ENCODE measurements at places on chromosomes 16 and 17. TPM values are rescaled to one million over a fixed set of nuclear protein-coding genes. Genes with fewer than 3 reads are reported as not detected.

The KRTAP2-2 gene
- not detected for polyA plus RNA-seq

DNA sequence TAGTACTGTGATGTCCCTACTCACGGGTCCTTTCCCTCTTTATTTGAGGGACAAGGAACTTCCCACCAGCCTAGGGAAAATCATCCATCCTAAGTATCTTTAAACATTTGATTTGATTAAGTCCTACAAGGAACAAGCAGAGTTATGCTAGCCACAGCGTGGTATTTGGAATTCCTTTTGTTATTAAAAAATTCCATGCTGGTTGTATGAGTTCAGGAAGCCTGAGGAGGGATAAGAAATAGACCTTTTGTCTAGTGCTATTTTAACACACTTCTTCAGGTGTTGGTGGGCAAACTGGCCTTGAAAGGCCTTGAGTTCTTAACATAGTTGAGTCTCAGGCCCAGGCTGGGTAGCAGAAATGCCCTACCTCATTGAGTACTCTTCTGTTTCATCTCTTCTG lies 105.4 kb upstream of the TBX2 start:
- DNase-seq: no peak
- H3K4me1 ChIP-seq: no peaks in the 10 kb centered on the region
- H3K4me3 ChIP-seq: no peak overlapping the region

GRCh38 chr17:64938290-64938689 lies 19.0 kb upstream of the LRRC37A3 start:
- DNase-seq: no peak
- no peak overlapping the region for H3K27ac ChIP-seq
- peaks cover 7% of the 10 kb centered on the region for H3K4me1 ChIP-seq

The ST6GALNAC1 gene
- polyA plus RNA-seq: not detected

GRCh38 chr16:87541147-87541871 lies 48.5 kb upstream of the ZCCHC14 start:
- no peak overlapping the region for H3K27ac ChIP-seq
- H3K36me3 ChIP-seq: peaks cover 25% of the 10 kb centered on the region
- DNase-seq: no peak

Measured in naive B cell (primary cell).